MCF 10A (cell line): ENCODE measurements at places on chromosomes 6 and 20. TPM values are rescaled to one million over a fixed set of nuclear protein-coding genes. Genes with fewer than 3 reads are reported as not detected.

- no peaks in the 10 kb centered on the region for H3K36me3 ChIP-seq
- no peaks in the 10 kb centered on the region for H3K4me1 ChIP-seq
- no peak overlapping the region for H3K27ac ChIP-seq
- DNase-seq, result no peak
These were observed 24.0 kb upstream of the FAM135A start for GRCh38 chr6:70389261-70389660.

SLC22A16 gene
- total RNA-seq, result not detected in 2 replicates

GRCh38 chr6:72621291-72622093 is at the start of gene KCNQ5:
Gene KCNQ5 (plus strand): TSS chr6:72622064.
- no peaks in the 10 kb centered on the region for H3K27me3 ChIP-seq
- peaks cover 13% of the 10 kb centered on the region for H3K4me1 ChIP-seq
- no peaks in the 10 kb centered on the region for H3K36me3 ChIP-seq
- peak; percentile 20 for DNase-seq
- H3K4me3 ChIP-seq, result peak within 1 kb of the TSS; percentile 93
- peak within 1 kb of the TSS; percentile 86 for H3K27ac ChIP-seq

DNA sequence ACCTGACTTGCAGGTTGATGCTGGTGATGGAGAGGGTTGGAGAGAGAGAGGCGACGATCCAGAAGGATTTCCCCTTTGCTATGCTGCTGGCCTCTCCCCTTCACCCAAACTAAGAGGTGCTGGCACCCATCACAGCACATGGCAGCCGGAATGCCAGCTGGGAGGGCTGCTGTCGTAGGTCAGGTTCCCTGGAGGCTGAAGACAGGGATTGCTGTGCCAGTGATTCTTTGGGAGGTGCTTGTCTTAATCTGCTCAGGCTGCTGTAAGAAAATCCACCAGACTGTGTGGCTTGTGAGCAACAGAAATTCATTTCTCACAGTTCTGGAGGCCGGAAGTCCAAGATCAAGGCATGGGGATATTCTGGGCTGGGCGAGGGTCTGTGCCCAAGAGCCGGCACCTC is 4.4 kb upstream of the ARFGAP1 start:
- H3K4me3 ChIP-seq, result no peak overlapping the region
- peaks cover 15% of the 10 kb centered on the region for H3K27me3 ChIP-seq
- peaks cover 5% of the 10 kb centered on the region for H3K4me1 ChIP-seq
- no peak for DNase-seq

- H3K27me3 ChIP-seq, result no peaks in the 10 kb centered on the region
- H3K4me1 ChIP-seq, result peaks cover 8% of the 10 kb centered on the region
- no peak for DNase-seq
These were observed 38.2 kb downstream of the MBOAT1 start for GRCh38 chr6:20173833-20174792.

GRCh38 chr6:44511126-44511525 is 123.6 kb downstream of the CDC5L start:
- no peaks in the 10 kb centered on the region for H3K4me1 ChIP-seq
- no peaks in the 10 kb centered on the region for H3K27me3 ChIP-seq
- no peak for DNase-seq

GRCh38 chr6:31622684-31623091 is 2.2 kb downstream of the PRRC2A start:
- H3K4me1 ChIP-seq, result peaks cover 17% of the 10 kb centered on the region
- H3K36me3 ChIP-seq, result peaks cover 64% of the 10 kb centered on the region
- peak overlapping the region; percentile 76 for H3K4me3 ChIP-seq
- no peaks in the 10 kb centered on the region for H3K27me3 ChIP-seq
- peak overlapping the region; percentile 89 for H3K27ac ChIP-seq
- DNase-seq, result no peak

DNA sequence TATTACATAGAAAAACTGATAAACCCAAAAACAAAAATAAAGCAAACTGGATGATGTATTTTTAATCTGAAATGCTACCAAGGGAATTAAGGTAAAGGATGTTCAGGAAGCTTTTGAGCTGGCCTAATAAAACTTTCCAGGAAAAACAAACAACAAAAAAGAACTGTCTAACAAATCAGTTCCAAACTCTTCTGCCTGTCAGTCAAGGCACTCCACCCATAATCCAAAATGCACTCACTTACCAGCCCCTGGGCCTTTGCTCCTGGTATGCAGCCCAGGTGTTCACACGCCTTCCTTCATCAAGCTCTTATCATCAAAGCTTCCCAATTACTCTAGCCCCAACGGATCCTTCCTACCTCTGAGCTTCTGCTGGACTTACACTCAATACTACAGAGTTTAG is 3.7 kb downstream of the EXOC2 start:
- no peak overlapping the region for H3K4me3 ChIP-seq
- no peaks in the 10 kb centered on the region for H3K27me3 ChIP-seq
- no peak overlapping the region for H3K27ac ChIP-seq
- H3K4me1 ChIP-seq, result peaks cover 26% of the 10 kb centered on the region
- peaks cover 9% of the 10 kb centered on the region for H3K36me3 ChIP-seq

GRCh38 chr6:56889492-56889891 is 65.4 kb upstream of the BEND6 start:
- no peak for DNase-seq
- no peaks in the 10 kb centered on the region for H3K27me3 ChIP-seq
- no peak overlapping the region for H3K27ac ChIP-seq
- peaks cover 5% of the 10 kb centered on the region for H3K36me3 ChIP-seq
- H3K4me3 ChIP-seq, result no peak overlapping the region
- peaks cover 6% of the 10 kb centered on the region for H3K4me1 ChIP-seq

DNA sequence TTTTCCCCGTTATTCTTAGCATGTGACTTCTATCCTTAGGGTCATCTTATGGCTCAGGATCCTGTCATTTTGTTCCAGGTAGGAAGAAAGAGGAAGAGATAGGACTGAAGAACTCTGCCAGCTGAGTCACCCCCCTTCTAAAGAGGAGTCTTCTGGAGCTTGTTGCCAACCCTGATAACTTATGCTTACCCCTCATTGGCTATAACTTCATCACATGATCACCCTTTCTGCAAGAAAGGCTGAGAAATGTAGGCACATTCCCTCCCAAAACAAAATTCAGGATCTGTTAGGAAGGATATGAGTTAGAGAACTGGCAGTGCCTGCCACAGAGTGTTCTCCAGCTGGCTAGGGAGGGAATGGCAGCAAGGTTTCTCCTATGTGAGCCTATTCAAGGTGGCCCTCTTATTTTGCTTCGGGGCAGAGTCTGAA is 35.6 kb downstream of the ARFGEF2 start:
- H3K27me3 ChIP-seq, result no peaks in the 10 kb centered on the region
- no peak overlapping the region for H3K27ac ChIP-seq
- no peak for DNase-seq
- H3K4me1 ChIP-seq, result no peaks in the 10 kb centered on the region

CRISP3 gene
- total RNA-seq, result not detected in 2 replicates

- no peaks in the 10 kb centered on the region for H3K36me3 ChIP-seq
These were observed 209.3 kb upstream of the CDH4 start for GRCh38 chr20:61042506-61043385.

PTCRA gene
- not detected in 2 replicates for total RNA-seq

SLPI gene
- total RNA-seq, result 273 and 284 TPM in 2 replicates

DNA sequence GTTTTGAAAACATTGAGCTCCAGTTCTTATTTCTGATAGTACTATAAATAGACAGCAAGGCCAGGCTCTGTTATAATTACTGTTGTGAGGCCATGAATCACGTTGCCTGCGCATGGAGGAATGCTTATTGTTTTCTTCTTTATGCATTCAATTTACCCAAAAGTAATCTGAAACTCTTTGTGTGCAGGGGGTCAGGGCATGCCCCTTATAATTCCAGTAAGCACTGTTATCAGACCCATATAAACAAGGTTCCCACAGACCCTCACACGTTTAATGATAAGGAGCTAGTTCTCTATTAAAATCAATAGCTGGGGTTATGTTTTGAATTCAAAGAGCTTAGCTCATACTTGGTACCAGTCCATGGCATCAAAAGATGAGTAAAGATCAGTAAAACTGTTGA is 174.8 kb upstream of the ARG1 start:
- no peaks in the 10 kb centered on the region for H3K27me3 ChIP-seq
- H3K36me3 ChIP-seq, result no peaks in the 10 kb centered on the region
- H3K27ac ChIP-seq, result peak overlapping the region; percentile 54
- DNase-seq, result no peak
- H3K4me1 ChIP-seq, result peaks cover 19% of the 10 kb centered on the region

DNA sequence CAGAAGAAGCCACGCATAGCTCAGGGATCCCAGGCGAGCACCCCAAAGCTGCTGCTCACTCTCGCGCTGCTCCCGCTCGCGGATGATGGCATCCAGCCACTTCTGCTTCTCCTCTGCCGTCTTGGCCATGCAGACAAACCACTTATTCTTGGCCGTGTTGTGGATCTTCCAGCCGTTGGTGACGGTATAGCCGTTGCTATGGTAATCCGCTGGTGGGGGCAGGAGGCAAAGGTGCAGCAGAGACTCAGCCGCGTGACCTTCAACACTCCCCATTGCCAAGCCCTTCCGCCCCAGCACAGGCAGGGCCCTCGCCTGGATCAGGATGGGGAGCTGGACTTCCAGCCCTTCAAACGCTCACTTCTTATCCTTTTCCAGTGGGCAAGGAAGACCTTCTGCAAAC is 136.9 kb downstream of the PREX1 start:
- no peaks in the 10 kb centered on the region for H3K36me3 ChIP-seq
- H3K4me1 ChIP-seq, result peaks cover 13% of the 10 kb centered on the region
- no peak overlapping the region for H3K27ac ChIP-seq
- H3K4me3 ChIP-seq, result no peak overlapping the region
- no peaks in the 10 kb centered on the region for H3K27me3 ChIP-seq

DNA sequence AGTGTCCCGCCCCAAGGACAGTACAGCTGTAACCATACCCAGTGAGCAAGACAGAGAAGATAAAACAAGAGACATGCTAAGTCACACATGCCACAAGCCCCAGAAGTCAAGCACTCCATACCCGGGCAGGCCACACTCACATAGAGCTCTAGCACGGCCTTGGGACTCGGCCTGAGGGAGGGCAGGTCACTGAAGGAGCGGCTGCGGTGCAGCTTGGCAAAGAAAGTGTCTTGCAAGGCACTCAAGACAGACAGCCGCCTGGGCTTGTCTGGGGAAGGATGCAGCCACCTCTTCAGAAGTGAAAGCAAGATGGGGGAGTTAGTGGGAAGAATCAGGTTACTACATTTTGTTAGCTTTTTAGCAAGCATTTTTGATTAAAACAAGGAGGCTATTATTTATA is 48.7 kb upstream of the ARMH2 start:
- peaks cover 36% of the 10 kb centered on the region for H3K36me3 ChIP-seq
- H3K4me1 ChIP-seq, result peaks cover 6% of the 10 kb centered on the region
- H3K27me3 ChIP-seq, result no peaks in the 10 kb centered on the region
- no peak overlapping the region for H3K27ac ChIP-seq
- H3K4me3 ChIP-seq, result no peak overlapping the region

GRCh38 chr6:52361945-52362442 is at the start of gene PAQR8:
Gene PAQR8 (plus strand): TSS chr6:52362151. CDS start chr6:52403214, 41,063 bp downstream.
- peaks cover 16% of the 10 kb centered on the region for H3K4me1 ChIP-seq
- peak; percentile 23 for DNase-seq
- no peaks in the 10 kb centered on the region for H3K36me3 ChIP-seq
- no peaks in the 10 kb centered on the region for H3K27me3 ChIP-seq

KIF3B gene
- total RNA-seq, result 21.7 and 28.7 TPM in 2 replicates

DNA sequence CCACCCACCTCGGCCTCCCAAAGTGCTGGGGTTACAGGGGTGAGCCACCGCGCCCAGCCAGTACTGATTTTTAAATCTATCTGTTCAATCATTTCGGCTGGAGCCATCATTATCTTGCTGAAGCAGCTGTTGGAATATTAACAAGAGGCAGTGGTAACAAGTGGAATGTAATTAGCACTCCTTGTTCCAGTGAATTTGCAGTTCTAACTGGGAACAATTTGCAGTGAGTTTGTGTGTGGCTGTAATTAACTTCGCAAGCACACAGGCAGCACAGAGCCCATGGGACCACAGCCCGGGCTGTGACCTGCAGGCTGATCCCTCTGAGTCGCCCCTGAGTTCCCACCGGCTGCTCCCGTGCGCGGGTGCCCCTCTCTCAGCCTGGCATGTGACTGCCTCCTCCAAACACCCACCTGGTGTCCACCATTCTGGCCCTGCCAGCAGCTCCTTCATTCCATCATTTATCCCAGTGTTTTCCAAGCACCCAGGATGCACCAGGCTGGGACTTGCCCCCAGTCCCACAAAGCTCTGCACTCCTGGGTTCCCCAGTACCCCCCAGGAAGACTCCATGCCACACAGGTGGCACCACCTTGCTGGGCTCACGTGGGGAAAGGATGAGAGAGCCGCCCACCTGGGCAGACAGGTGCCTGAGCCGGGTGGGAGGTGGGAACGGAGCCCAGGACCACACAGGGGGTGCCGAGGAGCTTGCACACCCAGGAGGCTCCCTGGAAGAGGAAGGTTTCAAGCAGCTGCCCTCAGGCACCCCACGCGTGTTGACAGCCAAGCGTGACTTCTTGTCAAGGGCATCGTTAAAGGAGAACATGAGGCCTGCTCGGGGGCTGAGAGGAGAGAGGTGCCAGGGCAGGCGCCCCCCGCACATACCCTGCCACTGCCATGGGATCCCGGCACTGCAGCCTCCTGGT is 75.2 kb downstream of the YTHDF1 start:
- no peaks in the 10 kb centered on the region for H3K36me3 ChIP-seq
- peaks cover 61% of the 10 kb centered on the region for H3K27me3 ChIP-seq
- peaks cover 10% of the 10 kb centered on the region for H3K4me1 ChIP-seq
- H3K4me3 ChIP-seq, result no peak overlapping the region
- no peak for DNase-seq
